ENCODE measurements at places on chromosomes 12 and 14.
A peak's percentile ranks its signal among the peaks of the same experiment; 100 is the strongest.

DNA sequence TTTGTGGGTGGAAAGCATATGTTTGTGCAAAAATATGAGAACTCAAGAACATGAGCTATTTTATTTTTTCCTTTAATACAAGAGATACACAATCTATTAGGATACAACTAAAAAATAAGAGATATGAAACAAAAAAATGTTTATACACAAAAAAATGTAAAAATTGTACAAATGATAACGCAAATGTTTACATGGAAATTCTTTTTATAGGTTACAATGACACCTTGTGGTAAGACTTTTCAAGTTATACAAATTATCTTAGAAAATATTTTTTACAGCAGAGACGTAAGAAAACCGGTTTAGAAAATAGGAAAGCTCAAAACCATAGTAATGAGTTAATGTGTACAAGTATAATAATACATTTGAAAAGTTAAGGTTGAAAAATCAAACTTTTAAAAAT is 25.5 kb downstream of the CEP83 start:
- DNase-seq: no peak

- DNase-seq: no peak
Observed at GRCh38 chr14:98799891-98800290, 472.1 kb downstream of the BCL11B start.

DNA sequence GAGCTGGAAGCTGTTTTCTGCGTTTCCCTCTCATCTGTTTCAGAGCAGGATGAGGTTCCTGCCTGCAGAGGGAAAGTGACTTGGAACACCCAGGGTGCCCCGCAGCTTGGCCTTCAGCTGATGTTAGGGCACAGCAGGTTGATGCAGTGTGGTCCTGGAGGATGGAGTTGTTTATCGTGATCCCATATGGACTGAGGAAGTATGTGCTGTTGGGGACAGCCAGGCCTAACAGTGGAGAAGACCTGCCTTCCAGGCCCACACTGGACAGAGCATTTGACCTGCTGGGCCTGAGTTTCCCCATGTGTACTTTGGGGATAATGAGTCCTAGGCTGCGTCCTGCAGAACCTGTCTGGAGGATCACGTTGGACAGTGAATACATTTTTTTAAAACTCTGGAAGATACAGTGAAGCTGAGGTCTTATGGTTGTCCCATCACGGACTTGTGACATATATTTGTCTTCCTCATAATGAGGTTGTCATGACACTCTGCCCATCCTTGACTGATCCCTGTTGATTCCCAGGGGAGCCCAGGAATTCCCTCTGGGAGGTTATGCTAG is 12.8 kb downstream of the SERPINA1 start:
- DNase-seq: no peak

GRCh38 chr14:79415726-79416125 is 795.6 kb downstream of the DIO2 start:
- no peak for DNase-seq

DNA sequence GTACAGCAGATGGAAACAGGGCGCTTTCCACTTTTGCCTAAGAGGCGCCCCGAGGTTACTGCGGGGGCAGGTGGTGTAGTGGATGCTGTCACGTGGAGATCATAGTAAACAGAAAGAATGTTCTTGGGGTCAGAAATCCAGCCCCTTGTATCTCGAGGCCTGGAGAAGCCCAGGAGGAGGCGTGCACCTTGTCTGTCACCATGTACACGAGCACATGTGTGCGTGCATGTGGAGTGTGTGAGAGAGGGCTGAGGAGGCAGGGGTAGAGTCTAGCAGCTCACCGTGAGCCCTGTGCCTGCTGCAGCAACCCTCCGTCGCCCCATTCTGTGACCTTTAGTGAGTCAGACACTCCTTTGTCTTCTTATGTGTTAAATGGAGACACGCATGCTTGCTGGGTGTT is 59.0 kb downstream of the CACNA1C start:
- no peak for DNase-seq

GRCh38 chr12:12992418-12993130 is 7.5 kb downstream of the HEBP1 start:
- no peak for DNase-seq

GRCh38 chr12:93426412-93426805 is 15.3 kb downstream of the UBE2N start:
- DNase-seq: no peak

- no peak for DNase-seq
Observed at GRCh38 chr12:69091442-69092017, 147.8 kb upstream of the CPSF6 start.

- no peak for DNase-seq
Observed at GRCh38 chr12:31752450-31752849, 23.6 kb upstream of the AMN1 start.

GRCh38 chr14:31950764-31951637 is 126.1 kb upstream of the ARHGAP5 start:
- DNase-seq: no peak

DNA sequence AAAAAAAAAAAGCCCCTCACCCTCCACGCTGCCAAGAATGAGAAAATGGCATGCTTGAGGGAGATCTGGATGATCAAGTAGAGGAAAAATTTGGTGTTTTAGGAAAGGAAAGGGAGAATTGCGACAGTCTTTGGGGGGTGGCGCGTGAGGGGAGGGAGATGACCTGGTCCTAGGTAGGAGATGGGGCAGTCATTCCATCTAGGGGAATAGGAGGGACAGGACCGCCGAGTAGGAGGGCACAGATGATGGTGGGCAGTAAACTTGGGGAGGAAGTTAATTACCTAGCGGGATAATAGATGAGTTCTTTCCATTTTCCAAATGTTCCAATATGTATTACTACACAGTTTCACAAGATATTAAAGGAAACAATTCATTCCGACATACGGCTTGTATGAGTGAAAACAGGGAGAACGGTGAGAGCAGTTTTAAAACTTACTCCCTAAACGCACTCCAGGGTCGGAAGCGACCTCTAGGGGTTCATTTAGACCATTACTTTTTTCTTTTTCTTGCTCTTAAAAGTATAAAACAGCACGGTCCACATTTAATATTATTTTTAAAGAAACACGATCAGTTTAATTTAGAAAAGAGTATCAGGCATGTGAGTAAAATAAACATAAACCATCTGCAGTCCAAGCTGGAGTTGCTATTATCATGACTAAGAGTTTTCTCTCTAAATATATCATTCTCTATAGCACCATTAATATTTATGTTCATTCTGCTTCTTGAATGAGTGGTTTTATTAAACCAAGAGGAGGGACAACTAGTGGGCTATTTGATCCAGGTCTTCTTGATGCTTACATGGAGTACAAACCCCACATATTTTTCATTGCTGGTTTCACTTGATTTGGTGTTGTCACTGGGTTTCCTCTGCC is 3.0 kb upstream of the FNTB start:
- peak; percentile 28 for DNase-seq

DNA sequence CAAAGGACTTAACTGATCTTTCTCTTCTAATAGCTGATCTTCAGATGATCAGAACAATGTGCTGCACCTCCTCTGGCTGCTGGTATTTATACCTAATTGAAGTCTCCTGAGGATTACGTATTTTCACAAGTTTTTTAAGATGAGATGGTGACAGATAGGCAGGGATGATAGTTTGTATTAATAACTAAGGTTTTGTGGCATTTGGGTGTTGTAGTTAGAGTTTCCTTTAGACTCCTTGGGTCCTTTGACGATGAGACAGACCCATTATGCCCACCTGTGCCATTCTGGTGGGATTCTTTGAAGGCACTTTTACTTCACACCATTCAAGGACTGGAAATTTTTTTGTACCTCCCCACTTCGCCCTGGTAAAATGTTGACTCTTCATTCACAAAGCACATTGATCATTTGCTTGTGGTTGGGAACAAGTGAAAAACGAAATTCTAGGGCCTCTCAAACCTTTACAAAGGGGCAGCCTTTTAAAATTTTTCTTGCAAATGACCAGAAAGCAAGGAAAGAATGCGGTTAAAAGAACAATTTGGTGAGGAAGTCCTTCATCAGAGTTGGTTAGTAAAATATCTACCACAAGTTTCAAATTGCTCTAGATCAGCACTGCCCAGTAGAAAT is at the start of gene IFNG:
Gene IFNG, minus strand, starts transcription at position 60 of the 624 bp plus-strand sequence. CDS start 125 bp downstream, outside the sequence.
- DNase-seq: no peak

- DNase-seq: no peak
Observed at GRCh38 chr12:92861381-92861780, 67.7 kb downstream of the EEA1 start.

- DNase-seq: no peak
Observed at GRCh38 chr12:32390572-32391219, 8.7 kb upstream of the FGD4 start.

- DNase-seq: no peak
Observed at GRCh38 chr12:97711392-97711791, 248.8 kb downstream of the RMST start.

DNA sequence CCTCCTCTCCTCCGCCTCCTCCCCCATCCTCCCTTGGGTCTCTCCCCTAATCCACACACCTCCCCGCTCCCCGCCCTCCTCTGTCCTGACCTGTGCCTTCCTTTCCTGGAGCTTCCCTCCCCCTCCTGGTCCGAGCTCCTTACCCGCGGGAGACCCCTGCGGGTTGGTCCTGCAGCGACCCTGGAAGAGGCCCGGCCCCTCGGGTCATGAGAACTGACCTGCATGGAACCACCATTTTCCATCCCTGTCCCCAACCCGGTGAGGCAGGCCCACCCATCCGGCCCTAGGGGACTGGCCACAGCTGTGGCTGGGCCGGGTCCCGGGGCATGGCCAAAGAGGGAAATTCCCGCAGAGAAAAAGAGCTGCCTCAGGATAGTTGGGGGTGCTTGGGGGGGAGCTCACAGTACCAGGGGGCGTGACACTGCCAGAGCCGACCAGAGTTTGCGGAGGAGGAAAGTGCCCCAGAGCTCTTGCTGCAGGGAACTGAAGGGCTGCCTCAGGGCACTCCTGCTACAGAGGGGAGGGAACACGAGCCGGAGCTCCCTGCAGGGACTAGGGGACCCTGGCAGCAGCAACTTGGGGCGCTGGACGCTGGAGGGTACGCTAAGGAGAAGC is 613 bp downstream of the ARHGEF40 start:
- DNase-seq: peak; percentile 40

GRCh38 chr12:42172441-42173210 is 28.0 kb upstream of the GXYLT1 start:
- DNase-seq: no peak

- DNase-seq: no peak
Observed at GRCh38 chr12:75641031-75641780, 129.8 kb upstream of the KRR1 start.

DNA sequence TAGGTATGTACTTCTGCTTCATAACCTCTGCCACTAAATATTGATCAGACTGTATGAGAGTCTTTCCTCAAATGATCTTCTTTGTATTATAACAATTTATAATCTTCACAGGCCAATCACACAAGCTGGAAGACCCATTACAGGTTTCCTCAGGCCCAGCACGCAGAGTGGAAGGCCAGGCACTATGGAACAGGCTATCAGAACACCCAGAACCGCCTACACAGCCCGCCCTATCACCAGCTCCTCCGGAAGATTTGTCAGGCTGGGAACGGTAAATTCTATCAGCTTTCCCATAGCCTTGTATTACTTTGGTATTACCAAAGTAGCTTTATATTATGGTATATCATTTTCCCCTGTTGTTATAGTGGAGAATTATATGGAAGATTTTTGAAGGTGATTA is 16.5 kb downstream of the TTC8 start:
- DNase-seq: no peak

DNA sequence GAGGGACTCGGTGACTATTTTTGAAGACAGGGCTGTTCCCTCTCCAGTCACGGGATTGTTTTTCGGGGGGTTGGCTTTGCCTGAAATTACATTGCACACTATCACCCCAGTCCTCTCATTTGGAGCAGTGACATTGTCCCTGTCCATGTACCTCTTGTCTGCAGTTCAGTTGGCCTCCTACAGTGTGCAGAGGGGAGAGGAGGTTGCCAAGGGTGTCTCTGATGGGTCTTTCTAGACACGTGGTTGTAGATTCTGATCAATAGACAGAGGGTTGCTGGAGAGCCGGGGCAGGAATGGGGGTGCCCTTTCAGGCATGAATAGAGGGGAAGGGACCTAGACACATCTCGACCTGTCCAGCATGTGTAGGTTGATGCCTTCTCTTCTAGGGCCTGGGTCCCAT is 1.2 kb downstream of the TMEM120B start:
- no peak for DNase-seq
